ENCODE measurements at places on chromosomes 1 and 21.

DNA sequence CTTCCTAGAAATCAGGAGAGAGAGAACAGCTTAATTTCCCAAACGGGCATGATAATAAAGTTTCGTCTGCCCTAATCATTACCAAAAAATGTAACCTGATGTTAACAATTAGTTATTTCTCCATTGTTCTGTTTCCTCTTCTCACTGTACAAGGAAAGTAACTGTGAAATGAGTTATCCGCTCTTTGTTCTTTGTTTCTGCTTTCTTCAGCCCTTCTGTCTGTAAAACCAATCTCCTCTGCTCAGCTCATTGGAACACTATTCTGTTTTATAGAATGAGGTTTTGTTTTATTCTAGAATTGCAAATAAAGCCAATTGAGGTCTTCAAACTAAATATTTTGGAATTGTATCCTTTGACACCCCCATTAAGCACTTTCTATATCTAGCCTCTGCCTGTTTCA, 8.8 kb upstream of the THEM4 start:
- DNase-seq: no peak

DNA sequence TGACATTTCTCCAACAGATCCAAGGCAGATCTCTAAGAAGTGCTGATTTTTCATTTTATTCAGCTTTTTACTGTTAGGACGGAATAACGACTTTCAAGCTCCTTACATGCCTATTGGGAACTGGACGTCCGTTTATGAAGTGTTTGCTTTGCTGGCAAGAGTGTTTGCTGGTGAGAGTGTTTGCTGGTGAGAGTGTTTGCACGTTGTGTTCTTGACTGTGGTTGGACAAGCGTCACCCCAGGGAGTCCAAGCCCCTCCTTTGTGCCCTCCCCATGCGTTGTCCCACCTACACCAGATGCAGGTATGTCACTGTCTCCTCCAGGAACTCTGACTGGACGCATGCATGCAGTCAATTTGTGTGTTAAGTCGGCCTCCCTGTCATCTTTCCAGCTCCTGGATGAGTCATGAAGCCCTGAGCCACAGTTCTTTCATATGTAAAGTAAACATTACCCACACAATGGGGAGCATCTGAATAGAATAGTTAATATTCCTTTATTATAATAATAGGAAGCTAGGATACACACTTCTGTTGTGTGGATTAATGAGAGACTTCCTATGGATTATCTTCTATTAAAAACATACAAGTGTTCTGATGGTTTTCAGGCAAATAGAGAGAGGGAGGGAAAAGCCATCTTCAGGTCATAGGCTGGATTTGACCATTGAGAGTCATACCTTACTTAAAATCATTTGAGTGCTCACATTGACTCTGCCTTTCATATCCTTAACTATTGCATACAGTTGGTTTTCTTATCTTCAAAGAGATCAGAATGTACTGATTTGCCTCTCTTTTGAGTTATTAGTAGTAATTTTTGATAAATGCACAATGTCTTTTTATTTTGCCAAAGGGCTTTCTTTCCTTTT, 119.2 kb downstream of the GALNT2 start:
- DNase-seq: no peak

DNA sequence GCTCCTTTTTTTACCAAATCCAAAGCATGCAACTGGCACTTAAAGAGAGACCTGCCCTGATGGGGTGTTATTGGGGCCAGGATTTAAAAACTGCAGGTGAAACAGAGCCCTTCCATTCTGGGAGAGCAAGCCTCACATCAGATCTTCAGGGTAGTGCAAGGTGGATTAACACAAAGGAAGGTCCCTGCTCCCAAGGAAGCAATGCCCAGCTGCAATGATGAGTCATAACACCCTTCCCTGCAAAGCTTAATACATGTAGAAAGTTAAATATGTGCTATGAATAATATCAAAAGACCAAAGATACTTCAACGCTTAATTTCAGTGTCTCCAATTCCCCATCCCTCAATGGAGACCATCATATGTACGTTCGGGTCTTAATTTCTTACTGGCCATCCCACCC, 508.0 kb downstream of the OMA1 start:
- no peak for DNase-seq

- no peak for DNase-seq
These were observed 9.3 kb downstream of the SPATA45 start for GRCh38 chr1:212838145-212838544.

- no peak for DNase-seq
These were observed 187.1 kb downstream of the GREM2 start for GRCh38 chr1:240424740-240425464.

Data from activated effector memory CD4-positive, alpha-beta T cell treated with anti-CD3 and anti-CD28 coated beads, Interleukin-2, amount 50 U/mL, for 16 hours (primary cell).